ENCODE measurements at places on chromosomes 12 and 14.

DNA sequence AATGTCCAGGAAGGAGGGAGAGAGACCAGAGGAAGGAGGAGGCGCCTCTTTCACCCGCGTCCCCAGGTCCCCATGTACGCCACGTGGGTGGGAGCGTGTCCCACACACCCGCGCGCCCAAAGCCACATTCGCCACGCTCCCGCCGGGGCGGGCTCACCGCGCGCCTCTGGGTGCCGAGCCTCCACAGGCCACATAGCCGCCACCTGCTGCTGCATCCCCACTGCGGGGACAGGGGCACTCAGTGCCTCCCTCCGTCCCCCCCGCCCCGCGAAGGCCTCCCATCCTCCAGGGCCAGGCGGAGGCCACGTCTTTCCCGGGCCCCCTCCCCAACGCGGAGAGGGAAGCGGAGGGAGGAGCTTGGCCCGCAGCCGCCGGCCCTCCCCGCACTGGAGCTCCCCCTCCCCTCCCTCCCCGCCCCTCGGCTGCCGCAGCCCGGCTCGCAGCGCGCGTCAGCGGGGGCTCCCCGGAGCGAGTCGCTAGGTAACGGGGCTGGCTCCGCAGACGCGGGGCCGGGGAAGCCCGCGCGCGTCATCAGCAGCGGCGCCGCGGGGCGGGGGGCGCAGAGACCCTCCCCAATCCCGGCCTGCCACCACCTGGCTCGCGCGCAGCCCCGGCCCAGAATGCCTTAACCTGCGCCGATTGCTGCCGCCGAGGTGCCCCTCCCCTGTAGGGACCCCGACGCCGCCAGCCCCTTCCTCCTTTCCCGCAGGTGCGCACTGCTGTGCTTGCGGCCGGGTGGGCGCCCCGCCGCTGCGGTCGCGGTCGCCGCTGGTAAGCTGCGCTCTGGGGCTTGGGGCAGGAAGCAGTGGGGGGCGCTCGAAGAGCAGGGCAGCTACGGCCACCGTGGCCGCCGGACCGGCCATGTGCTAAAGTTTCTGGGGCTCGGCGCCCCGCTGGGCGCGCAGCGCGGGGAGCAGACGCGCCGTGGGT is 536 bp upstream of the TUNAR start:
- DNase-seq = no peak

- peak; percentile 49 for DNase-seq
These were observed 69.7 kb downstream of the SVOP start for GRCh38 chr12:108950991-108951739.

DNA sequence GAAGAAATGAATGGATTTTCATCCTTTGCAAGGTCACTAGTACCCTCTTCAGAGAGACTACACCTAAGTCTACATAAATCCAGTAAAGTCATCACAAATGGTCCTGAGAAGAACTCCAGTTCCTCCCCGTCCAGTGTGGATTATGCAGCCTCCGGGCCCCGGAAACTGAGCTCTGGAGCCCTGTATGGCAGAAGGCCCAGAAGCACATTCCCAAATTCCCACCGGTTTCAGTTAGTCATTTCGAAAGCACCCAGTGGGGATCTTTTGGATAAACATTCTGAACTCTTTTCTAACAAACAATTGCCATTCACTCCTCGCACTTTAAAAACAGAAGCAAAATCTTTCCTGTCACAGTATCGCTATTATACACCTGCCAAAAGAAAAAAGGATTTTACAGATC is 40.8 kb downstream of the SPATA7 start:
- DNase-seq = peak; percentile 39

- DNase-seq = no peak
These were observed 199.1 kb downstream of the GLT1D1 start for GRCh38 chr12:129052373-129052772.

GRCh38 chr12:121839993-121840761 is 18.5 kb downstream of the HPD start:
- no peak for DNase-seq

DNA sequence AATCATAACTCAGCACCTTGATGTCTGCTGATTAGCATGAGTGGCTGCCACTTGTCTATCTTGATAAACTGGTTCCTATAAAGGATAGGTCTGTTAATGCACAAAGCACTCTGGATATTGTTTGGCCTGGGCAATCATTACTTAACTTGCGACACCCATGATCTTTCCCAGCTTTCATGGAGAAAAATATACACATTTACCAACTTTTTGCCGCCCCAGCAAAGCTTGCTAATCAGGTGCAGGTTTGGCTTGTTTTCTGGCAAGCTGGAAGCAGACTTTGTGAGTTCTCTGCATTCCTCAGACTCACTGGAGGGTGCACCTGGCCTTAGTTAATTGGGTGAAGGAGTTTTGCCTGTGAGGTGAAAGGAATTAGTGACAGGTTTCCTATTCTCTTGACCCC is 1126.4 kb upstream of the FLRT2 start:
- no peak for DNase-seq

DNA sequence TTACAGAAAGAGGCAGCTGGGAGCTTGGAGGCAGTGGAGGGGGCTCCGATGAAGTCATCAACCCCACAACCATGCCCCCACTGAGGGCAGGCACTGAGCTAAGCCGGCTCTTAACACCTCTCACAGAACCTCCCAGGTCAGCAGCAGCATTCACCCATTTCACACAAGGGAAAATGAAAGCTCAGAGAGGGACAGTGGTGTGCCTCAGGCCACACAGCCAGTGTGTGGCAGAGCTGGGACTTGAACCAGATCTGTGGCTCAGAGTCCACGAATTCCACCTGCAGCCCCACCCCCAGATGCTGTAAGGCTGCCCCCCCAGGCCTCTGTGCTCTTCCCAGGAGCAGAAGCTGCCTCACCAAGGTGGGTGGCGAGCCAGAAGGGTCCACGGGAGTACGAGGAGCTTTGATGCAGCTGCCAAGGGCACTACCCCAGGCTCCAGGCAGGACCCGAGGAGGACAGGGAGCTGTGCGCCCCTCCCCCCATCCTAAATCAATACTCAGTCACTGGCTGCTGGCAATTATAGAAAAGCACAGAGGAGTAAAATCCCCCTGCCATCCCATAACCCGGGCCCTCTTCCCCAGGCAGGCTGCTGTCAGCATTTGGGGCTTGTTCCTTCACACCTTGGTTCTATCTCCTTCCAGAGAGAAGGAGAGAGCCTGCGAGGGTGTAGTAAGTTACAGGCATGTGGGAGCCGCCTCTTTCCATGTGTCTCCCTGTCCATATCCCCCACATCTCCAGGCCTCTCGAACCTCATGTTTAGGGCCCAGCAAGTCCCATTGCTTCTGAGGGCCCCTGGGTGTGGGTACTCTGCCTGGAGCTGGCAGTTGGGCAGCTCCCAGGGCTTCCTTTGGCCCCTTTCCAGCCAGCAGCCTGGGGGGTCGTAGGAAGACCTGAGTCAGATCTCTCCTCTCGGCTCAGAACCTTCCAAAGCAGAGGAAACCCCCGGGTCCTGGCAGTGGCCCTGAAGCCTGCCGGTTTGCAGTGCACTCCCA is 47.6 kb downstream of the FAM222A start:
- no peak for DNase-seq

GRCh38 chr12:42156232-42156631 is 11.6 kb upstream of the GXYLT1 start:
- no peak for DNase-seq

GRCh38 chr14:78614593-78614992 is 444.4 kb downstream of the NRXN3 start:
- DNase-seq = no peak

DNA sequence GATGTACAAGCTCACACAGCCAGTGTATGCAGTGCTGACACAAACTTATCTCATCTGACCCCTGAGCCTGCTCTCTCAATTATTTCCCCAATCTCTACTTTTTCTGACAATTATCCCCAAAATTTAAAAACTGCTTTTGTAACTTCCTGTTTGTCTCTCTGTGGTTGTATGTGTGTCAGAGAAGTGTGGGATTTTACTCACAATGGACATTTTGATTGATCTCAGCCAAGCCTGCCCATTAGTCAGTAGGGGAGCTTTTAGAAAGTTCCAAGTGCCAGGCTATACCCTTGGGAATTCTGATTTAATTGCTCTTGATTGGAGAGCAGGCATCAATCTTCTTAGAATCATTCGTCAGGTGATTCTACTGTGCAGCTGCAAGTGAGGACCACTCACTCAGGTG is 64.9 kb upstream of the LMNTD1 start:
- DNase-seq = no peak

- no peak for DNase-seq
These were observed 430.1 kb downstream of the AEBP2 start for GRCh38 chr12:19869413-19869812.

- DNase-seq = peak; percentile 14
These were observed 8.5 kb upstream of the ASCL1 start for GRCh38 chr12:102948941-102949352.

DNA sequence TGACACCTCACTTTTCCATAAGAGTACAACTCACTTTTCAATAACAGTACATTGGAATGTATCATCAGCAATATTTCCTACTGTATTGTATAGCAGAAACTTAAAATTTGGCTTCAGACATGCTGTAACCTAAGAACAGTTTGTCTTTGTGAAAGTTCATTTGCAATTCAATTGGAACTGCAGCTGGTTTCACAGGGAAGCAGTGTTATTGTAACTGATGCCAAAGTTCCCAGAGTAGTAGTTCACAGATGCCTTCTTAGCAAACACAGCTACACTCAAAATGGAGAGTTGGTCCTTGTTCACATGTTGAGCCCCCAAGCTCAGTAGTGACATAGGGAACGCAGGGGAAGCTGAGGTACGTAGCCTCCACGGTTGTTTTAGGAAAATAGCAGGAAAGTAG is 23.3 kb downstream of the PPP1R36 start:
- DNase-seq = no peak

- no peak for DNase-seq
These were observed 11.9 kb downstream of the TTC9 start for GRCh38 chr14:70653662-70654061.

DNA sequence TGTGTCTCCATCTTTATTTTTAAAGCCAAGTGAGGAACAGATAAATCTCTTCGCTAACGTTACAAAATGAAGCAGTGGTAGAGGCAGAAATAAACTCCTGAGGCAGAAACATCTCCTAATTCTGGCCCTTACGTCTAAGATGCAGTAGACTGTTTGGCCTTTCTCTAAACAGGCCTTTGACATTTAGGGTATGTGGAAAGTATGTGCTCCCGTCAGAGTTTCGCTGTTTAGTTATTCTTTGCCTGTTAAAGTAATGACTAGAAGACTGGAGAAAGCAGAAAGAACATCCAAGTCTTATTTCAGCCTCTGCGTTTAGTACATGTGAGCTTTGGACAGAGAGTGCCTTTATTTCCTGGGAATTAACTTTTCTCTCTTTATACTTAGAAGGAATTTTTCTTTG is 216.6 kb downstream of the RAD51B start:
- no peak for DNase-seq

- DNase-seq = no peak
These were observed 107.6 kb downstream of the RFLNA start for GRCh38 chr12:124402248-124403066.

DNA sequence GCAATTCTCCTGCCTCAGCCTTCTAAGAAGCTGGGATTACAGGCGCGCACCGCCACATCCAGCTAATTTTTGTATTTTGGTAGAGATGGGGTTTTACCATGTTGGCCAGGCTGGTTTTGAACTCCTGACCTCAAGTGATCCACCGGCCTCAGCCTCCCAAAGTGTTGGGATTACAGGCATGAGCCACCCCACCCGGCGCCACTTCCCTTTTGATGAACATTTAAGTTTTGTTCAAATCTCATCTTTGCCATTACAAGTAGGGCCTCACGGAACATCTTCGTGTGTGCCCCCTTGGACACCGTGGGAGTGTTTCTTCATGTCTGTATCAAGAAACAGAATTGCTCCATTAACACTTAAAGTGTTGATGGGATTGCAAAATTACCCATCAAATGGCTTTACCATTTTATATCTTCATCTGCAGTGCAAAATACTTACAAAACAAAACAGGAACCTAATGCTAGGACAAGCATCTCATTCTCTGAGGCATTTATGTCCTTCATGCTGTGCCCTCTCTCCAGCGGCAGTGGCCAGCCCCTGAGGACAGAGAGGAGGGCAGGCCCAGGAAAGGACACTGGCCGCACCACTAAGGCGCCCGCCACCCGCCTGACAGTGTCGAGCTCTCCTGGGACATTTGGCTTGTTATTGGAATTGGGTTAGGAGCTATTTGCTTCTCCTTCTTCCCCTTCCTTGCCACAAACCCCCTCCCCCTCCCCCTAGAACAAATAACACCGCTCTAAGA is 61.7 kb downstream of the RFX4 start:
- DNase-seq = no peak

GRCh38 chr14:70891737-70892136 is 15.5 kb upstream of the PCNX1 start:
- no peak for DNase-seq

DNA sequence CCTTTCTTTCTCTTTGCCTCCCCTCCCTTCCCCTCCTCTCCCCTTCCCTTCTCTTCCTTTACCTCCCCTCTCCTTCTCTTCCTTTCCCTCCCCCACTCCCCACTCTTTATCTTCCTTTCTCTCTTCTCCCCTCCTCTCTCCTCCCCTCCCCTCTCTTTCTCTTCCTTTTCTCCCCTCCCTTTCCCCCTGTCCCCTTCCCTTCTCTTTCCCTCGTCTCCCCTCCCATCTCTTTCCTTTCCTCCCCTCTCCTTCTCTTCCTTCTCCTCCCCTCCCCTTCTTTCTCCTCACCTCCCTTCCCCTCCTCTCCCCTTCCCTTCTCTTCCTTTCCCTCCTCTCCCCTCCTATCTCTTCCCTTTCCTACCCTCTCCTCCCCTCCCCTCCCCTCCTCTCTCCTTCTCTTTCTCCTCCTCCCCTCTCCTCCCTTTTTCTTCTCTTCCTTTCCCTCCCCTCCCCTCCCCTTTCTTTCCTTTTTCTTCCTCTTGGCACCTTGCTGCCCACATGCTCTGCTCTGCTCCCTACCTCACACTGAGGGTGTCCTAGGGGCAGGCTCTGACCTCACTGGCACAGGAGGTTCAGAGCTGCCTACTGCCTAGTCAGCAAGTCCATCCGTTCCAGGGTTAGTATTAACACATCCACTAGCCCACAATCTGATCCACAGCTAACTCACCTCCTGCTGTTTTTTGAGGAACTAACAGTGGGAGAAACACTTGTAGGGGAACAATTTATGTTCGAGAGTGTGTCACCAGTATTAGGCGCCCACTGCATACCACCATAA is 101.0 kb downstream of the NUAK1 start:
- DNase-seq = no peak

Data from H4 (cell line).